ENCODE measurements at places on chromosomes 5 and 9.

GRCh38 chr9:16729651-16730050 is 140.8 kb downstream of the BNC2 start:
- DNase-seq: no peak

GRCh38 chr9:112121633-112122032 is 53.5 kb downstream of the SUSD1 start:
- DNase-seq: no peak

GRCh38 chr5:112289465-112289864 is 129.6 kb downstream of the EPB41L4A start:
- no peak for DNase-seq

- DNase-seq: no peak
Measured at GRCh38 chr9:124830593-124830992, 22.7 kb upstream of the WDR38 start.

GRCh38 chr9:133340256-133340655 is 4.3 kb upstream of the SURF6 start:
- DNase-seq: no peak

DNA sequence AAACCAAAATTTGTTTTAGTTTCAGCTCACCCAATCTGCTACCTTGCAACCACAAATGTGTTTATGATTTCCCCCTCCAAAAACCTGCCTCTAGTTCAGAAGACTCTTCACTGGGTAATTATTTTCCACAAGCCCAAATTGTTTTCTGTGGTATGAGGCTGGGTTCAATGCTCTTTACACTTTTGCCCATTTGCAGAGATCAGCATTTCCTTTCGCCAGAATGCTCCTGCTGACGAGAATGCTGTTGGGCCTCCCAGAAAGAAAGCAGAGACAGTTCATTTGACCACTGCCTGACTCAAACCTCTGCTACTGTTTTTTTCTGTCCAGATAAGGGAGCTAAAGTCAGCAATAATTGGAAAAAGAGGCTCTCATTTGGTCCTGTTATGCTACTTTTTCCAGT is 427.3 kb downstream of the PDE4D start:
- no peak for DNase-seq

DNA sequence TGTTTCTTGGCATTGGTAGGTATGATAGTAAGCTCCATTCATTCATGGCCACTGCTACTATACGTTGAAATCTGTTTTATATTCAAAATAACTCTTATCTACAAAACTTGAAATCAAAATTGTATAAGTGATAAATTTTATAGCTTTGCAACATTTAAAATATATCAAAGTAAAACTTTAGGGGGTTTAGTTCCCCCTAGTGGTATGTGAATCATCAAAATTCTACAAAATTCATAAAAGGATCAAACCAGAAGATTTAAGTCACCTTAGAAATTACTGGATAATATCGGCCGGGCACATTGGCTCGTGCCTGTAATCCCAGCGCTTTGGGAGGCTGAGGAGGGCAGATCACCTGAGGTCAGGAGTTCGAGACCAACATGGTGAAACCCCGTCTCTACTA is 243.0 kb upstream of the CDH18 start:
- peak; percentile 25 for DNase-seq

GRCh38 chr5:172283020-172283861 is at the start of gene UBTD2:
Gene UBTD2 (minus strand): TSS chr5:172283764. CDS start chr5:172283665, 99 bp downstream.
- peak; percentile 85 for DNase-seq
